ENCODE measurements at places on chromosomes 1 and 21.

DNA sequence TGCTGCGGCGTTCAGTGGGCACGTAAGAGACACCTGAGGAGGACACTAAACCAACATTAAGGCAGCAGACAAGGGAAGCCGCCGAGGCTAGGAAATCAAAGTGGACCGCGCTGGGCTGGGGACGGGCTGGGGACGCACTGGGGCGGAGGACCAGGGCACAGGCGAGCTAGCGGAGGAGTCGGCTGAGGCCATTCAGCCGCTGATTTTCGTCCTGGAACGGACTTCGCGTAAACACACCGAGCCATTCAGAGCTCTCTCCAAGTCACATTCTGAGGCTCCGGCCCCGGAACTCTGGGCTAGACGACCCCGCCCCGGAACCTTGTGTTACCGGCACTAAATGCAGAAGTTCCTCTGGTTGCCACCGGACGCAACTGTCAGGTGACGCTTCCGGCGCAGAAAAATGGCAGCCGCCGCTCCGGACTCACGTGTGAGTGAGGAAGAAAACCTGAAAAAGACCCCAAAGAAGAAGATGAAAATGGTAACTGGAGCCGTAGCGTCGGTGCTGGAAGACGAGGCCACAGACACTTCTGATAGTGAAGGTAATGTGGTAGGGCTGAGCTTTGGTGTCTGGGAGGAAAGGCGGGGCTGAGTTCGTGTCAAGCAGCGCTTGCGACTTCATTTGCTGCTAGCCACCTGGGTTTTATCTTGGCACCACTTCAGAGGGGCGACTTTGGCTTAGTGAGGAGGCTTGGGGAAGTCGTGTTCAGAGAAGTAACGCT, at the start of gene RRP15:
RRP15 (plus strand) TSS at position 377 of the 719 bp plus-strand sequence; CDS start at position 401, 24 bp downstream.
- DNase-seq, result peak; percentile 71

DNA sequence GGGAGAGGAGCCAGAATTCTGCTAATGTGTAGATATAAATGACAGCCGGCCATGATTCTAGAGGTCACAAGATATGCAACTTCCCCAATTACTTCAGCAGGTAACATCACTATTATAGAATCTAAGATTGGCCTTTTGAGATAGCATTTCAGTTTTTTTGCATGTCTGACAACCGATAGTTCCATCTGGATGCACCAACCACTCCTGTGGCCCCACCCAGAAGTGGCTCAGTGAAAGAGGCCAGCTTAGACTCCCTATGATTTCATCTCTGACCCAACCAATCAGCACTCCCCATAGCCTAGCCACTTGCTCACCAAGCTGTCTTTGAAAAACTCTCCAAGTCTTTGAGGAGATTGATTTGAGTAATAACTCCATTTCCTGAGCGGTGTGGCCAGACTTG, 30.3 kb upstream of the NUF2 start:
- no peak for DNase-seq

GRCh38 chr1:221488550-221488949, 253.3 kb downstream of the DUSP10 start:
- DNase-seq, result no peak

GRCh38 chr1:159896546-159896930, 3.4 kb downstream of the CFAP45 start:
- no peak for DNase-seq

- no peak for DNase-seq
Observed at GRCh38 chr1:65039066-65039465, 72.7 kb upstream of the JAK1 start.

- DNase-seq, result no peak
Observed at GRCh38 chr1:50110656-50111055, 1.9 kb downstream of the ELAVL4 start.

- DNase-seq, result no peak
Observed at GRCh38 chr1:203629507-203630082, 3.0 kb downstream of the ATP2B4 start.

DNA sequence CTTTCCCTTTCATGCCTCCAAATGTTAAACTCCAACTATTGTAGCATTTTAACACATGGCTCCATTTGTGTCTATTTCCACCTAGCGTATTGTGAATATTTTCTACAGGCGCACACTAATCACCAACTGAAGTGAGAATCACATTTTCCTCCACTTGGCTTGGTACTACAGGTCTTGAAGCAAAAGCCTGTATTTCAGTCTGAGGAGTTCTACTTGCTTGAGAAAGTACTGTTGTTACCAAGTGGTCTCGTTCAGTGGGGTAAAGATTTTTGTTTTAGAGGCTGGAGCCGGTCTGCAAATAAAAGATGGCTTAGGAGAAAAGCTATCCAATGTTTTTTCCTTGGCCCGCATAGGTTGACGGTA, 550 bp upstream of the PTBP2 start:
- DNase-seq, result peak; percentile 0

DNA sequence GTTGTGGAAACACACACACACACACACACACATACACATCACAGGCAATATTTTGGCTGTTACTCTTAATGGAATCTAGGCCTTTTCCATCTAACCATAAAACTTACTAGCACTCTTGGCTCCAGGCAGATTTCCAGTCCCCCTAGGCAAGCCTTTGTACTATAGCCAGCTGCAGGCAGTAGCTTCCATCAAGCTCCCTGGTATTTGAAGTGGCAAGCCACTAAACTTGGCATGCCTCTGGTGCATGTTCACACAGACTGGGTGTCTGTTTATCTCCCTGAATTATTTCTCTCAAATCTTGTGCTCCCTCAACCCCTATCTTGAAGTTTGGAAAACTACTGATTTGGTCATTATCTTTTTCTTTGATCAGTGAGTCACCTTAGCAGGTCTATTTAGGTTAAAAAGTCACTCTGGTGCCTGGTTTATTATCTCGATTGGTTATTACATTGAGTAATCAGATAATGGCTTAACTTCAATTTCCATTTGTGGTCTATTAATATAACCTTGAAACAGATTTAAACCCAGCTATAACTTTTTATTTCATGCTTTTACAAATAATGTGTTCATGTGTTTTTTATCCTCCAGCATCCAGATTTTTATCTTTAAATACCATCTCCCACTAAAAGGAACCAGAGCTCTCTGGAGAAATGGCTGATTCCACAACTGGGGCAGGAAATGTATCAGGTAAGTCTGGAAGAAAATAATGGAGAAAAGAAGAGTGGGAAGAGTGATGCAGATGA, 2.7 kb upstream of the RBM15 start:
- DNase-seq, result no peak

DNA sequence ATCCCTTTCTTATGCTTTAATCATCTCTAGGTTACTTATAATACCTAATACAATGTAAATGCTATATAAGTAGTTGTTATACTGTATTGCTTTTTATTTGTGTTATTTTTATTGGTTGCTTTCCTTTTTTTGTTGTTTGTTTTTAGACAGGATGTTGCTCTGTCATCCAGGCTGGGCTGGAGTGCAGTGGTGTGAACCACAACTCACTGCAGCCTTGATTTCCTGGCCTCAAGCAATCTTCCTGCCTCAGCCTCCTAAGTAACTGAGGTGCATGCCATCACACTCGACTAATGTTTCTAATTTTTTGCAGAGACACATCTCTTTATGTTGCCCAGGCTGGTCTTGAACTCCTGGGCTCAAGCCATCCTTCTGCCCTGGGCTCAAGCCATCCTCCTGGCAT, 26.9 kb downstream of the KRTAP19-8 start:
- no peak for DNase-seq

DNA sequence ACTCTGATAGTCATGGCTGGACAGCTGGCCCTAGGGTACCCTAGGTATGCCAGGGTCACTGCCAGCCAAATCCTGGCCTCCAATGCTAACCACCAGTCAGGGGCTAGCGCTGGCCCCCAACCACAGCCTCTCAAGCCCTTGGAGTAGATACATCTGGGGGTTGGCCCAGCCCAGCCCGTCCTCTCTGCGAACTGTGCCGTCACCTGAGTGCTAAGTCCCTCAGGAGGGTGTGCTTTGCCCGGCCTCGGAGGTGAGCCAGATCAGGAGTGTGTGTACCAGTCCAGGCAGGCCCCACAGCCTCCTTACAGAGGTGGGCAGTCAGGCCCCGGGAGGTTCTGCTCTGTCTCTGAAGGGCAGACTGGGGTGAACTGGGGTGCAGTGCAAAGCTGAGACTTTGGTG, 34.0 kb upstream of the DISP3 start:
- no peak for DNase-seq

DNA sequence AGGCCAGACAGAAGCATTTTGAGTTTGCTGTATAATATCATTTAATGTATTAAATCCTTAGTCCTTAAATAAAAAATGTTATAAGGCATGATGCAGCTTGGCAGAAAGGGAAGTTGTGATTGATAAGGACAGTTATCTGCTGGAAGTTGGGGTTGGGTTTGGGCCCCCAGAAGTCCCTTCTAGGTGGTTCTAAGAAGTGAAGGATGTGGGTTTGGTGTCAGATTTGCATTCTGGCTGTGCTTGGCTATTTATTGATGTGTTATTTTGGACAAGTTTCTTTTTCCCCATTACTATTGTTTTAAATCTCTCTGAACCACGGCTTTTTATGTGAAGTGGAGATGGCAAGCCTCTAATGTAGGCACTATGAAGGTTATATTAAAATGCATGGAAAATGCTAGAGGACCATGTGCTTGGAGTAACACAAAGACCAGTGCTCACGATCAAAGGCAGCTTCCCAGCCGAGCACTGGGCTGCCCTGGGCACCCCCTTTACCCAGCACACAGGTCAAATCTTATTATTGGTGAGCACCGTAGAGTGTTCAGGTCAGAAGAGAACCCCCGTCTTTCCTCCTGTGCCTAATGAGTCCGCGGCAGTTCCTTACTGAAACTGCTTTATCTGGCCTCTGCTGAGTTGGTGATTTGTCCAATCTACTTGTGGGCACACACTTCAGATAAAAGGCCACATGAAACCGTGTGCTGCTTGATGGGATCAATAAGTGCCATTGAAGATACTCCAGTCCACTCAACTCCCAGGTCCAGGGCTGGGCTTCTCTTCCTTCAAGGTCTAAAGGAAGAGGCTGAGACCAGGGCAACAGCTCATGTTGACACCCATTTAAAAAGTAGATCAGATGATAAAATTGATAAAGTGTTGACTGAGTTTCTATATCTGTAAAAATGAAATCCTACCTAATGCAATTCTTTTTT, 212.0 kb downstream of the PRDM2 start:
- DNase-seq, result no peak

DNA sequence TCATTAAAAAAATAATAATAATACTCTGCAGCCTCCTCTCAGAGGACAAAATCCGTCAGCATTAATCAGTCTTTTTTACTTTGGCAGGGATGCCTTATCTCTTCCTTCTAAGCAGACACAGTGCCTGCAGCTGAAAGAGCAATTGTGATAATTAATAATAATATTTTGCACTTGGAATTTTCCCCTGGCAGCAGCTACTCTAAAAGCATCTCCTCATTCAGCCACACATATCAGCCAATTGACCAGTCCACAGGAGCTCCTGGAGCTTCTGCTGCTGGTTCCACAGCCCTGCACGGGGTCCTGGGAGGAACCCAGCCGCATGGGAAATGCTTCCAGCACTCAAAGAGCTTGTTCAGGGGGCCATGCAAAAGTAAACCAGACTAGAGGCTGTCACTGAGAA, 31.0 kb upstream of the VWA5B1 start:
- DNase-seq, result no peak

DNA sequence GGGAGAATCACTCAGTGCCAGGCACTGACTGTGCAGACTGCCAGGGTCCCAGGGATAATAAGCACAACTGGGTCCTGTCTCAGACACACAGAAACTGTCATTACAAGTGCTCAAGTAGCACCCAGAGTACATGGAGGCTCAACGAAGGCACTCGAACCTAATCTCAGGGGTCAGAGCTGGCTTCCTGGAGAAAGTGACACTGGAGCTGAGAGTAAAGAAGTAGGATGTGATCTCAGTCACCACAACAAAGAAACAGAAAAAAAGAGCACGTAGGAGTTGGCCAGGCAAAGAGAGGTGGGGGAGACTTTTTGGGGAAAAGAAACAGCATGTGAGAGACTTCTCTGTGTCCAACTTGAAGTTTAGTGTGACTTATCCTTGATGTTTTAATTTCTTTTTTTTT, 1.3 kb downstream of the CATSPER4 start:
- DNase-seq, result no peak

DNA sequence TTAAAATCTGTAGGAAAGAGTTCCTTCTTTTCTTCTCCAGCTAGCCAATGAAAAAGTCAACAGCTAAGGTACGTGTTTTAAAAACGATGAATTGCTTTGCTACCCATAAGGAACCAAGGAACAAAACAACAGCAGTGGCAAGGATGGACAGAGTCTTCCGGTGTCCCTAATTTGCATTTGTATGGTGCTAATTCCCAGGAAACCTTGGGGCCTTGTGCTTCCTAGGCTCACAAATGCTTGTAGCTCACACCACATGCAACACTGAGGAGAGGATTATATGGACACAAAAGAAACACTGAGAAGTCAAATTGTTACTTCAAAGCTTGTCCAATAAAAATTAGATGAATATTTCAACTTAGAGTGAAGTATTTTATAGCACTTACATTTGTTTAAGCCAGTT, 1.8 kb upstream of the PGBD5 start:
- no peak for DNase-seq

DNA sequence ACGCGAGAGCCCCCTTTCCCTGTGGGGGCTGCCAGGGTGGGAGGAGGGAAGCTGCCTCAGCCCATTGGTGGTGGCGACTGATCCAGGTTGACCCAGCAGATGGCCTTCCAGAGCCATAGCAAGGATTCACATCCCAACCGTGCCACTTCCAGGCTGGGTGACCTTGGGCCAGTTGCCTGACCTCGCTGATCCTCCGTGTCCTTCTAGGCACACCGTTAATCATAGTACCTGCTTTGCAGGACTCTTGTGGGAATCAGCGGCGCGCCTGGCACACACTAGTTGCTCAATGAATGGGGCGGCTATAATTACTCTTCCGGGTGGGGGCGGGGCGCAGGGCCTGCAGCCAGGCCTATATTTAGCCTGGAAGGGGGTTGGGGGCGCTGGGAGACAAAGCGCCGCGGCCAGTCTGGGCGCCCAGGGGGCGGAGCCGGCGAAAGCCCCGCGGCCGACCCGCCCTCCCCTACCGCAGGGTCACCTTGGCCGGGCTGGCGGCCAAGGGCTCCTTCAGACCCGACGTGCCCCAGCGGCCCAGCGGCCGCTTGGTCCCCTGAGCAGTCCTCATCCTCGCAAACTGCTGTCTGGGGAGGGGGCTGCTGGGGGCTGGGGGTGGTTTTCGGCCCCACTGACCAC, 5.1 kb downstream of the HSPB7 start:
- DNase-seq, result no peak

DNA sequence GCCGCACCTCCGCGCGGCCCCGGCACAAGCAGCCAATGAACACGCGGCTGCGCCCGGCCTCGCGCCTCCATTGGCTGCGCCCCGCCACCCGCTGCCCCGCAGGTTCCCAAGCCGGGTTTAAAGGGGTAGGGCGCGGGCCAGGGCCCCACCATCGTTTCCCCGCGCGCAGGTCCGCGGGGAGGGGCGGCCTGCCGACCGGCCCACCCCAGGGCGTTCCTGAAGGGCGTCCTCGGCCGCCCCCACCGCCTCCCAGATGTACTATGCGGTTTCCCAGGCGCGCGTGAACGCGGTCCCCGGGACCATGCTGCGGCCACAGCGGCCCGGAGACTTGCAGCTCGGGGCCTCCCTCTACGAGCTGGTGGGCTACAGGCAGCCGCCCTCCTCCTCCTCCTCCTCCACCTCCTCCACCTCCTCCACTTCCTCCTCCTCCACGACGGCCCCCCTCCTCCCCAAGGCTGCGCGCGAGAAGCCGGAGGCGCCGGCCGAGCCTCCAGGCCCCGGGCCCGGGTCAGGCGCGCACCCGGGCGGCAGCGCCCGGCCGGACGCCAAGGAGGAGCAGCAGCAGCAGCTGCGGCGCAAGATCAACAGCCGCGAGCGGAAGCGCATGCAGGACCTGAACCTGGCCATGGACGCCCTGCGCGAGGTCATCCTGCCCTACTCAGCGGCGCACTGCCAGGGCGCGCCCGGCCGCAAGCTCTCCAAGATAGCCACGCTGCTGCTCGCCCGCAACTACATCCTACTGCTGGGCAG, at the start of gene OLIG1:
OLIG1 (plus strand) TSS at position 148 of the 750 bp plus-strand sequence; CDS start at position 254, 106 bp downstream.
- no peak for DNase-seq

- no peak for DNase-seq
Observed at GRCh38 chr1:162470216-162470615, 27.4 kb upstream of the UHMK1 start.

All from AG09319 (cell line).